Adipocyte (in vitro differentiated cells): ENCODE measurements at places on chromosomes 4 and X.
A peak's percentile ranks its signal among the peaks of the same experiment; 100 is the strongest.

DNA sequence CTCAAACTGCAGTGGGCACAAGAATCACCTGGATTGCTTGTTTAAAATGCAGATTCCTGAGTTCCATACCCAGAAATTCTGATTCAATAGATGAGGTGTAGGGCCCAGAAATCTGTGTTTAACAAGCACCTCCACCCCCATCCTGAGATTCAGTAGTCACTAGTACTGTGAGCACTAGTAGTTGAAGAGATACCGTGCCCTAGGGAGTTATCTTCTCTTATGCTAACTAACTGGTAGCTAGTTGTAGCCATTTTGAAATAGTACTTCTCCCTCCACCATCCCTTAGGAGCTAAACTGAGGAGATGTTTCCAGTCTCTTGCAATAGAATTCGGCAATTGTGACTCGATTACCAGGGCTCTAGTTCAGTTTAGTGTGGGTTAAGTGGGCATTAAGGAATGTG, 18.4 kb downstream of the KLHL34 start:
- no peak for DNase-seq

- DNase-seq: peak; percentile 17
Observed at GRCh38 chrX:10071451-10072144, 85.2 kb upstream of the CLCN4 start.

- no peak for DNase-seq
Observed at GRCh38 chr4:53616219-53616618, 24.9 kb upstream of the LNX1 start.

- DNase-seq: no peak
Observed at GRCh38 chrX:127405946-127406345, 586.4 kb downstream of the PRR32 start.

DNA sequence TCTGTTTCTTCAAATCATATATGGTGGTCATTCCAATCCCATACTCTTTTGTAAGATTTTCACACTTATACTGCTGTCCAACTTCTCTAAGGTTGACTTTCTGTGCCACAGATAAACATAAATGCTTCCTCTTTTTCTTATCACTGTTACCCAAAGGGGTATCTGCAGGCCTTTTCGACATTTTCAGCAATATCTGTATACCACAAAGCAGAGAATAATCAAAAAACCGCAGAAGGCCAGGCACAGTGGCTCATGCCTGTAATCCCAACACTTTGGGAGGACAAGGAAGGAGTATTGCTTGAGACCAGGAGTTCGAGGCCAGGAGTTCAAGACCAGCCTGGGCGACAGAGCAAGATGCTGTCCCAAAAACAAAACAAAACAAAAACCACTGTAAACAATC, 3.1 kb upstream of the RFC1 start:
- no peak for DNase-seq

- DNase-seq: no peak
Observed at GRCh38 chr4:163566257-163566796, 71.8 kb downstream of the TMA16 start.

- DNase-seq: peak; percentile 9
Observed at GRCh38 chr4:15077969-15078368, 75.7 kb downstream of the CPEB2 start.

- no peak for DNase-seq
Observed at GRCh38 chrX:16612257-16612897, 37.6 kb upstream of the S100G start.

DNA sequence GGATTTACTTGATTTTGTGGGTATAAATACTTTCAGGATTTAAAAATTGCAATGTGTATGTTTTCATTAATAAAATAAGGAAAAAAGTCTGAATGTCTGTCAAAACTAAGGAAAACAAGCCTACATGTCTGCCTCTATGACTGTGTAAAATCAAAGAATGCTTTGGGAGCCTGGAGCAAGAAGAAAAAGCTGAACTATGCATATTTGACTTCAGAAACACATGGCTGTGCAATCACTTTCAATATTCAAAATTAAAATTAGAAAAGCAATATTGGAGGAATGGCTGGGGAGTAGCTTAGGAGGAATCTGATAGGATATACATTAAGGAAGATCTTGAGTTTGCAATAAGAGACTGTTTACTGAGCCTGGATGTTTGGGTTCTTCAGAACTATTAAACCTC, 147.1 kb downstream of the ADAM29 start:
- peak; percentile 34 for DNase-seq

DNA sequence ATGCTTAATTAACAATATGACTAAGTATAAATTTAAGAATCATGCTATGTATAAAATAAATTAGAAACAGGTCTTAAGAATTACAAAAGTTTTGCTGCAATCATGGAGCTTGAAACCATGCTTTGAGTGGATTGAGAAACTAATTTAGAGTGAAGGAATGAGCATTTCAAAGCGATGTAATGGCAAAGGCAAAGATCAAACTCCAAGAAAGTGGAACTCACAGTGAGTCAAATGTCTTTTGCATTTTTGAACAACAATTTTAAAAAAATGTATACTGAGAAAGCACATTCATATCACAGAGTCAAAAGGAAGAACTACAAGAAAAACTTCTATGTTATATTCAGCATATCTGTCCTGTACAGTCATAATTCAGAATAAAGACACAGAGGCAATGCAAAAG, 6.6 kb downstream of the GPRIN3 start:
- peak; percentile 68 for DNase-seq

DNA sequence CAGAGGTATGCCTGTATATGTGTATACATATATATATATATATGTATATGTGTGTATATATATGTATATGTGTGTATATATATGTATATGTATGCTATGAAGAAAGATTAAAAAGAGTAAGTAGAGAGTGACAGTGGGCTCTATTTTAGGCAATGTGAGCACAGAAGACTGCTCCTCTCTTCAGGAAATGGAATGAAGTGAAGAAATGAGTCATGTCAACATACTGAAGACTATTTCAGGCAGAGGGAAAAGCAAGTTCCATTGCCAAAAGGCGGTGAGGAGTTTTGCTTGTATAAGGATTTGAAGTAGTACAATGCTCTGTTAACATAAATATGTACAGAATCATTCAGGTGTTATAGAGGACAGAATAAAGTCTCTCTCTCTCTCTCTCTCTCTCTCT, 773.2 kb upstream of the FTHL17 start:
- DNase-seq: no peak

DNA sequence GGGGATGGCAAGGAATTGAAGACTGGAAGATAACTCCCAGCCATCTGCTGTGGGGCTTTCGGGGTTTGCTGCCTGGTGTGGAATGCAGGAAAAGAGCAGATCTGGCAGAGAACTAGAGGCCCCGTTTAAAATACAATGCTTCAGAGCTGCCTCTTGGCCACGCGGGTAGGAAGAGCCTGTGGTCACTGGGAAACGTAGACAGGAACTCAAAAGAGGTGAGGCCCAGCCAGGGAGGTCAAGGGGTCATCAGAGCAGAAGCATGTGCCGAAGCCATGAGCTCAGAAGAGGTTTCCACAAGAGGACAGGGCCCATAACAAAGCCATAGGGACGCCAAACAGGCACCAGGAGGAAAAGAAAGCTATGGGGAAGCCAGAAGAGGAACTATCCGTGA, 14.5 kb upstream of the STS start:
- DNase-seq: no peak

- DNase-seq: no peak
Observed at GRCh38 chr4:60857130-60857753, 342.9 kb upstream of the ADGRL3 start.

GRCh38 chr4:73894001-73894400, 24.8 kb downstream of the CXCL1 start:
- peak; percentile 55 for DNase-seq

GRCh38 chr4:73917081-73917501, 47.9 kb downstream of the CXCL1 start:
- DNase-seq: peak; percentile 98

DNA sequence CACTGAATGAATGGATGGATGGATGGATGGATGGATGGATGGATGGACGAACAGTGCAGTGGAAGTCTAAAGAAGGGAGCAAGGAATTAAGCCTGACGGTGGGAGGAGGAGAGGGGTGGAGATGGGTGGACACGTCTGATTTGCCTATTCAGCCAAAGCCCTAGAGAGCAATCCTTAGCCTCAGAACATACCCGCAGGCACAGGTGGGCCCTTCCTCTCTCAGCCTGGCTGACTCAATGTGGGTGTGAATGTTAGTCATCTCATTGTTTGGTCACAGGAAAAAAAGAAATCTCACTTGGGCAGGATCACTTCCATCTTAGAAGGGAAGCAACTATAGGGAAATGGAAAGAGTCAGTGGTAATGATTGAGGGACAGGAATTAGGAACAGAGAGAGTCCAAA, 165.9 kb downstream of the PJA1 start:
- no peak for DNase-seq

- DNase-seq: no peak
Observed at GRCh38 chrX:125203737-125204578, 115.7 kb upstream of the TEX13C start.
